Mesothelial cell of epicardium (in vitro differentiated cells): ENCODE measurements at places on chromosomes 12 and 14.

DNA sequence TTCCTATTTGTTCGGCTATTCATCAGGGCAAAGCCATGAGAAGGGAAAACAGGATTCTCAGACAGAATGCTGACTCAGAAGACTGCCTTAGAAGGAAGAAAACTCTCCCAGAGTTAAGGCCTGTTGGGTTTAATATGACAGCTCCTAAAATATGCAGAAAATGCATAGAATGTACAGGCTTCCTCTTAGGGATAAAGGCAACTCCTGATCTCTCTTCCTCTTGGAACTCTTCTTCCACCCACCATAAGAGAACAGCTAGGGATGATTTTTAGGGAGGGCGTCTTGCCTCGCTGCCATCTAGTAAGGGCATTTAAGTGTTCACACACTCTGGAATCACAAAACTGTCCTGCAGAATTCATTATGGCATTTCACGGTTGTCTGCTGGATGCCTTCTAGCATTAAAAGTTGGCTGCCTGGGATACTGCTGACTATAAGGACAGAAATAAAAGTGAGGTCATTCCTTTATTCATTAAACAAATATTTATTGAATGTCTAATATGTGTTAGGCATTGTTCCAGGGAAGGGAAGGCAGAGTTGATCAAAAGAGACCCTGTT lies 73.7 kb downstream of the DCAF5 start:
- peaks cover 29% of the 10 kb centered on the region for H3K4me1 ChIP-seq
- peak overlapping the region; percentile 94 for H3K27ac ChIP-seq
- H3K36me3 ChIP-seq, result peaks cover 31% of the 10 kb centered on the region
- no peak for DNase-seq
- H3K4me3 ChIP-seq, result no peak overlapping the region
- H3K27me3 ChIP-seq, result no peaks in the 10 kb centered on the region

- H3K4me1 ChIP-seq, result peaks cover 5% of the 10 kb centered on the region
- no peaks in the 10 kb centered on the region for H3K36me3 ChIP-seq
- DNase-seq, result no peak
- H3K4me3 ChIP-seq, result no peak overlapping the region
- H3K27ac ChIP-seq, result no peak overlapping the region
- H3K27me3 ChIP-seq, result peaks cover 3% of the 10 kb centered on the region
Observed at GRCh38 chr14:33369972-33370371, 431.3 kb downstream of the NPAS3 start.

GRCh38 chr12:73067616-73068015 lies 795.4 kb downstream of the TRHDE start:
- H3K4me3 ChIP-seq, result no peak overlapping the region
- H3K4me1 ChIP-seq, result no peaks in the 10 kb centered on the region
- H3K27me3 ChIP-seq, result no peaks in the 10 kb centered on the region
- no peak overlapping the region for H3K27ac ChIP-seq
- no peak for DNase-seq

DNA sequence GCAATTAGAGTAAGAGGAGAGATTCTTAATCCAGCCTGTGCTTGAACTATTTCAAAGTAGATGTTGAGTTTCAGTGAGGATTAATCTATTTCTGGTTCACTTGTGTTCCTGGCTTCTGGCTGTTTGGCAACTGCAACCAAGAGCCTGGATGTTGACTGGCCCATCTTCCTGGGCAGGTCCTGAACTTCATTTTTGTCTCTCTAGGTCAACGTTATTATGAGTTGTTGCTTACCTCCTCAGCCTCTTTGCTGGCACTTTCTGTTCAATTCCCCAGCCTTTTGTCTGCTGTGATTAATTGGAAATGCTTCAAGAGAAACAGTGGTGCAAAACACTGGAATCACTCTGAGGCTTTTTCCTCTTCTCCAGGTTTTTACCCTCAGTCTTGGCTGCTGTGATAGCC lies 56.8 kb downstream of the TMEM132D start:
- H3K27ac ChIP-seq, result no peak overlapping the region
- no peaks in the 10 kb centered on the region for H3K36me3 ChIP-seq
- peaks cover 1% of the 10 kb centered on the region for H3K27me3 ChIP-seq
- peaks cover 3% of the 10 kb centered on the region for H3K4me1 ChIP-seq
- no peak overlapping the region for H3K4me3 ChIP-seq

GRCh38 chr14:101294136-101294535 lies 267.2 kb upstream of the DIO3 start:
- no peak overlapping the region for H3K4me3 ChIP-seq
- no peak overlapping the region for H3K27ac ChIP-seq
- DNase-seq, result no peak
- H3K36me3 ChIP-seq, result peaks cover 15% of the 10 kb centered on the region
- no peaks in the 10 kb centered on the region for H3K27me3 ChIP-seq

DNA sequence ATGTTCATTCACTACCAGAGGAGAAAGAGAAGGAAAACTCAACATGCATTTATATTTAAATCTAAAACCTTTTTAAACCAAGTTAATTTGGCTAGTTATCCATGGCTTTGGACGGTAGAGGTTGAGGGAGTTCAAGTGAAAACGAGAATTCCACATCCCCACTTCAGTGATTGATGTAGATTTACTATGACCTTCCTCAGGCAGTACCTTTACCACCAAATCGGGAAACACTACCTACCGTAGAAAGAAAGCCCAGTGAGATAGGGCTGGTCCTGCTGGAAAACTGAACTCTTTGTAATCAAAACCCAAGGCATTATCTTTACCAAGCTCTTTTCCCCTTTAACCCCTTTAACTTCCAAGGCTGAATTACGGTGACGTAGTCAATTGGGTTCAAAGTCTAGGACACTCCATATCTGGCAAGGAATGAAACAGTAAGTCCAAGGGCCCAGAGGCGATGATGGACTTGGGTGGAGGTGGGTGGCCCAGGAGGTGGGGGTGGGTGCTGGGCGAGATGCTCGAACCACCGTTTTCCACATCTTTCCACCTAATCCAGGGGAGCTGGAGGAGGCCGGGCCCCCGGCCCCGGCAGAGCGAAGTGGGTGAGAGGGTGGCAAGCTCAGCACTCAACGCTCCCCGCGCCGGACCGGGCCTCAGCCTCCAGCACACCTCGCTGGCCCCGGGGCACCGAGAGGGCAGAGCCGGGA lies 618 bp downstream of the SEC23A start:
- peak overlapping the region; percentile 88 for H3K27ac ChIP-seq
- no peaks in the 10 kb centered on the region for H3K36me3 ChIP-seq
- peaks cover 28% of the 10 kb centered on the region for H3K4me1 ChIP-seq
- peak overlapping the region; percentile 93 for H3K4me3 ChIP-seq
- DNase-seq, result no peak
- no peaks in the 10 kb centered on the region for H3K27me3 ChIP-seq

GRCh38 chr12:91851741-91852477 lies 293.7 kb downstream of the BTG1 start:
- H3K4me3 ChIP-seq, result no peak overlapping the region
- H3K4me1 ChIP-seq, result no peaks in the 10 kb centered on the region
- no peak for DNase-seq
- H3K27ac ChIP-seq, result no peak overlapping the region
- H3K27me3 ChIP-seq, result no peaks in the 10 kb centered on the region
- peaks cover 5% of the 10 kb centered on the region for H3K36me3 ChIP-seq

DNA sequence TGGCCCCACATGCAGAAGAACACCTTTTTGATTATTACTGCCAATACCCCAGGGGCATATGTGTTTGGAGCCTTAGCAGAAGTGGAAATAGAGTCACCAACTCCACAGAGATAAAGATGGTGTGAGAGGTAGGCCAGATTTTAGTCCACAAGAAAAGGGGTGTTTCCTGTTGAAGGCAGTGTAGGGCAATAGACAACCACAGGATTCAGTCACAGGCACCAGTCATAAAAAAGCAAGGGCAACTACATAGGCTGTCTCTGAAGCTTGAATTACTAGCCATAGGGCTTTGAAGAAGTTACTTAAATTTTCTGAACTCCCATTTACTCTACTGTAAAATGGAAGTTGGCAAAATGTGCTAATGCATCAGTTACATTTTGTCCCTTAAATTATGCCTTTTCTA lies 18.9 kb downstream of the ERP27 start:
- DNase-seq, result no peak
- no peak overlapping the region for H3K27ac ChIP-seq
- H3K36me3 ChIP-seq, result peaks cover 46% of the 10 kb centered on the region
- no peak overlapping the region for H3K4me3 ChIP-seq
- peaks cover 8% of the 10 kb centered on the region for H3K4me1 ChIP-seq

DNA sequence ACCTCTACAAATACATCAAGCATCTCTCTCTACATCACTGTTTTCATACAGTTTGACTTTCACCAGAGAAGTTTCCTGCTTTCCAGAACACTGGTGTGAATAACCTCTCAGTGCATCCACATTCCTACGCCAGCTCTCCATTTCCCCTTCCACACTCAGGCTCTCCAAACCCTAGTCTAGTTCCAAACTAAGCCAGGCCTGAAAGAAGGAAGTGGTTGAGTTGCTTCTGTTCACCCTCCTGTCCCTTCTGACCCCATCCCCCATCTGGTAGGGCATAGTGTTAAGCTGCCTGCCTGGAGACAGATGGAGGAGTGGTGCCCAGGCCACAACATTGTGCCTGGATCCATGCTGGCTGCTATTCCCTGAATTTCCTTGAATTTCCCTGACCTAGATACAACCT lies 132.4 kb downstream of the GPR65 start:
- no peak overlapping the region for H3K4me3 ChIP-seq
- H3K36me3 ChIP-seq, result no peaks in the 10 kb centered on the region
- peaks cover 43% of the 10 kb centered on the region for H3K27me3 ChIP-seq
- no peak for DNase-seq

- H3K4me3 ChIP-seq, result no peak overlapping the region
- H3K27me3 ChIP-seq, result peaks cover 9% of the 10 kb centered on the region
- H3K36me3 ChIP-seq, result no peaks in the 10 kb centered on the region
- H3K4me1 ChIP-seq, result peaks cover 12% of the 10 kb centered on the region
- DNase-seq, result no peak
Observed at GRCh38 chr12:80861641-80862378, 75.9 kb downstream of the LIN7A start.

DNA sequence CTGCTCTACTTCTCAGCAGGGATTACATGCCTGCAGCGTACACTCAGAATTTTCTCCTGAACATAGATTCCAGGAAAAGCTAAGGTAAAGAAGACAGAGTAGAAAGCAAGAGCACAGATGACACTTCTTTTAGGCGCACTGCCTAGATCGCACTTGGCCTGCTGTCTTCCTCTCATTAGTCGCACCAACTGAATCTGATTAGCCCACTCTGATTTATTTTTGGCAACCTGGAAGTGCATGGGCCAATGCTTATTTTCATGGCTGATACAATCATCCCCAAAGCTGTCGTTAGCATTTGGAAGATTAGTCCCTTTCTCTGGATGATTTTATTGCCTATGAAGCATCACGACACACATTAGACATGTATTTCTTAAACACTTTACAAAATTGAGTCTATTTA lies 152.5 kb downstream of the PTPRO start:
- no peaks in the 10 kb centered on the region for H3K36me3 ChIP-seq
- no peaks in the 10 kb centered on the region for H3K4me1 ChIP-seq
- H3K4me3 ChIP-seq, result no peak overlapping the region
- DNase-seq, result no peak

- peaks cover 52% of the 10 kb centered on the region for H3K4me1 ChIP-seq
- H3K27me3 ChIP-seq, result no peaks in the 10 kb centered on the region
- H3K36me3 ChIP-seq, result peaks cover 6% of the 10 kb centered on the region
- H3K4me3 ChIP-seq, result no peak overlapping the region
- H3K27ac ChIP-seq, result peak overlapping the region; percentile 83
Observed at GRCh38 chr14:44369401-44370123, 137.5 kb downstream of the FSCB start.

DNA sequence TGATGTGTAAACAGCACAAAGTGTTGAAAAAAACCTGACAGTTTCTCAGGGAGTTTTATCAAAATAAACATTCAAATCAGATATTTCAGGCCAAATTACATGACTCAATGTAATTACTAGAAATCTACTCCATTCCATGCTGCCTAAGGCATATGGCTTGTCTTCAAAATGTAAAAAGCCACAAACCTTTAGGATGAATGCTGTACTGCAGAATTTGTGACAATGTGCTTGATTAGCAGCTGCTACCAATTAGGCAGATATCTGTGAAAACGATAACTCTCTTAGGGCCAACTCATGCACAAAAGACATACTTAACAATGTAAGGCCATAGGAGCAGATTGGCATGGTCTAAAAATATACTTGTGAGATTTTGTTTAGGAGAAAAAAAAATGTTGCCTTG lies 267.0 kb downstream of the DACT1 start:
- no peak for DNase-seq
- no peaks in the 10 kb centered on the region for H3K27me3 ChIP-seq
- H3K36me3 ChIP-seq, result no peaks in the 10 kb centered on the region
- no peak overlapping the region for H3K4me3 ChIP-seq
- no peak overlapping the region for H3K27ac ChIP-seq
- peaks cover 10% of the 10 kb centered on the region for H3K4me1 ChIP-seq

DNA sequence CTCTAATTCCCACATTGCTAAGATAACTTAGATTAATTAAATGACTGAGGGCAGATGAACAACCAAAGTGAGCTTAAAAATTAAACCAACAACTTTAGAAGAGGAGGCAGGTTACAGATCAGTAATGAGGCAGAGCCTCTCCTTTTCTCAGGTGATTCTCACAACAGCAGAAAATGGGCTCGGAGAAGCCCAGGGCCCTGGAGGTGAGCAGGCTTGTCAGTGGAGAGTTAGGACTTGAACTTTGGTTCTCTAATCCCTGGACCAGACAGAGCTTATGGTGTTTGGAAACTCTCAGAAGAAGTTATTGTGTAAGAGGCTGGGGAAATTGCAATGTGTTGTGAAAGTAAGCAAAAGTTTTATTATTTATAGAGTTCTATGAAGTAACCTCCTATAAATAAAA lies 2.8 kb downstream of the TRHDE start:
- peaks cover 95% of the 10 kb centered on the region for H3K27me3 ChIP-seq
- no peak overlapping the region for H3K4me3 ChIP-seq
- DNase-seq, result no peak

DNA sequence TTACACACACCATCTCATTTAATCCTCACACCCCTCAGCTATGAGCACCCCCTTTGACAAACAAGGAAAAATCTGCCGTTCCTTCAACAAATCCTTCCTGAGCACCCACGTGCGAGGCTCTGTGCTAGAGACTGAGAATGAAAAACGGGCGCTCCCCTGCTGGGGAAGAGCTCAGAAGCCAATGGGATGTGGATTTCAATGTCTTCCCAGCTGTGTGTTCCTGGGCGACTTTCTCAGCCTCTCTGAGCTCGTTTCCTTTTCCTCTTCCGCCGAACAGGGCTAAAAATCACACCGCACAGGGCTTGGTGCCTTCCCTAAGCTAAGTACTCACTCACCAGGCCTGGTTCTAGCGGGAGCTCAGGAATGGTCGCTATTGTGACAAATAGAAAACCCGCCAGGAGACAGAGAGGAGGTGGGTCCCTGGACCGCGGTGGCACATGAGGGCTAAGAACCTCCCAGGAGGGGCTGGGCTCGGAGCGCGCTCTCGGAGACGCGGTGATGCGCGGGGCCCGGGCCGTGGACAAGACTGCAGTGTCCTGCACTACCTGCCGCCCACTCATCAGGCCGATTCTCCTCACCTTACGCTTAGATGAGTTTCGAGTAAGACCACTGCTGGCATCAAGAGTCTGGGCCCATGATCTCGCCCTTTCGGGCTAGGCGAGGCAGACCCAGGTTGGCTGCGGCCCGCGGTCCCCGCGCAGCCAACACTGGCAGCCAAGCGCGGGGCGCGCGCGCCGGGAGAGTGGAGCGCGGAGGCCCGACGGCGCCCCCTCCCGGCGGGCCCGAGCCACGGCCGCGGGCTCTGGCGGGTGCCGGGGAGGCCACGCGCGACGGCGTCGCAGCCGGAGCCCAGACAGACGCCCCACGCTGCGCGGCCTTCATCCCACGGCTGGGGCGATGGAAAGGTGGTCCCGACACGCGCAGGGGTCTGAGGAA lies 17.0 kb downstream of the ZDHHC22 start:
- peaks cover 4% of the 10 kb centered on the region for H3K36me3 ChIP-seq
- peak overlapping the region; percentile 77 for H3K4me3 ChIP-seq
- no peak overlapping the region for H3K27ac ChIP-seq
- H3K27me3 ChIP-seq, result peaks cover 59% of the 10 kb centered on the region
- H3K4me1 ChIP-seq, result peaks cover 22% of the 10 kb centered on the region

GRCh38 chr12:91819132-91819447 lies 326.6 kb downstream of the BTG1 start:
- H3K27me3 ChIP-seq, result no peaks in the 10 kb centered on the region
- no peak overlapping the region for H3K4me3 ChIP-seq
- H3K36me3 ChIP-seq, result peaks cover 3% of the 10 kb centered on the region
- no peak for DNase-seq
